ENCODE measurements at places on chromosomes 5 and 9. TPM values are rescaled to one million over a fixed set of nuclear protein-coding genes. Genes with fewer than 3 reads are reported as not detected.

SURF2 gene
- polyA plus RNA-seq, result 30.2 TPM

ADGRD2 gene
- polyA plus RNA-seq, result not detected

MARVELD2 gene
- not detected for polyA plus RNA-seq

RACK1 gene
- 1,251 TPM for polyA plus RNA-seq

CARTPT gene
- polyA plus RNA-seq, result not detected

TICAM2 gene
- polyA plus RNA-seq, result not detected

LEAP2 gene
- 2.0 TPM for polyA plus RNA-seq

FREM1 gene
- polyA plus RNA-seq, result not detected

APBA1 gene
- polyA plus RNA-seq, result not detected

BTNL9 gene
- not detected for polyA plus RNA-seq

CFAP90 gene
- polyA plus RNA-seq, result not detected

LCN1 gene
- polyA plus RNA-seq, result not detected

PCDHA13 gene
- not detected for polyA plus RNA-seq

ITK gene
- 54.6 TPM for polyA plus RNA-seq

Data from immature natural killer cell (primary cell).